NCI-H2081 treated with DMSO at 0.1 percent for 48 hours (cell line): ENCODE measurements at places on chromosomes 7 and 10.

GRCh38 chr7:1693991-1694524, 24.0 kb downstream of the ELFN1 start:
- no peak for DNase-seq

- DNase-seq: no peak
Measured at GRCh38 chr7:42236266-42236975, 588 bp downstream of the GLI3 start.

DNA sequence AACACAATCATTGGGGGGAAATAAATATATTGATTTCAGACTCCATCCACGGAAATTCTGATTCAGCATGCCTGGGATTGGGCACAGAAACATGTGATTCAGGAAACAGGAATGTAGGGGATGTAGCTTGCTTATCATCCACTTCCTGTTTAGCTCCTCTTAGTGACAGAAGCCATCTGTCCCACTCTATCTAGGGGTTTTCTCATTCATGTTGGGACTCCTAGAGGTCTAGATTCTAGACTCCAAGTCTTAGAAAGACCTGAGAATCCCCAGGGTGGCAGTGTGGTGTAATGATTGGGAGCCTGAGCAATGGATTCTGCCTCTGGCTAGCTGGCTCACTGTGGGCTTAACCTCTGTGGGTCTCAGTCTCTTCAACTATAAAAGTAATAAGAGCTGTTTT, 67.9 kb downstream of the CDK1 start:
- DNase-seq: no peak

DNA sequence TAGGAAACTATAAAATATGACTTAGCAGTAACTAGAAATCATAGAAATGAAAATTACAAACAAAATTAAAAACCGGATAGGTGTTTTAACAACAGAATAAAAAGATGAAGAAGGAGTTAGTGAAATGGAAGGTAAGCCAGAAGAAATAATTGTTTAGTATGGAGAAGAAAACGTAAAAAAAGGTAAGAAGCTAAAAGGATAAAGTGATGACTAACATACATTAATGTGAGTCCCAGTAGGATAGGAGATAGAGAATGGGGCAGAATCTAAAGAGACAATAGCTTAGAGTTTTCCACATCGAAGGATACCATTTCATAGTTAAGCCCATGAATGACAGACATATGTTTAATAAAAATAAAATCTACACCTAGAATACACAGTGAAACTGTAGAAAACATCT, 25.3 kb downstream of the GTF2I start:
- DNase-seq: no peak

- DNase-seq: no peak
Measured at GRCh38 chr10:49615721-49616120, 1.9 kb downstream of the CHAT start.

DNA sequence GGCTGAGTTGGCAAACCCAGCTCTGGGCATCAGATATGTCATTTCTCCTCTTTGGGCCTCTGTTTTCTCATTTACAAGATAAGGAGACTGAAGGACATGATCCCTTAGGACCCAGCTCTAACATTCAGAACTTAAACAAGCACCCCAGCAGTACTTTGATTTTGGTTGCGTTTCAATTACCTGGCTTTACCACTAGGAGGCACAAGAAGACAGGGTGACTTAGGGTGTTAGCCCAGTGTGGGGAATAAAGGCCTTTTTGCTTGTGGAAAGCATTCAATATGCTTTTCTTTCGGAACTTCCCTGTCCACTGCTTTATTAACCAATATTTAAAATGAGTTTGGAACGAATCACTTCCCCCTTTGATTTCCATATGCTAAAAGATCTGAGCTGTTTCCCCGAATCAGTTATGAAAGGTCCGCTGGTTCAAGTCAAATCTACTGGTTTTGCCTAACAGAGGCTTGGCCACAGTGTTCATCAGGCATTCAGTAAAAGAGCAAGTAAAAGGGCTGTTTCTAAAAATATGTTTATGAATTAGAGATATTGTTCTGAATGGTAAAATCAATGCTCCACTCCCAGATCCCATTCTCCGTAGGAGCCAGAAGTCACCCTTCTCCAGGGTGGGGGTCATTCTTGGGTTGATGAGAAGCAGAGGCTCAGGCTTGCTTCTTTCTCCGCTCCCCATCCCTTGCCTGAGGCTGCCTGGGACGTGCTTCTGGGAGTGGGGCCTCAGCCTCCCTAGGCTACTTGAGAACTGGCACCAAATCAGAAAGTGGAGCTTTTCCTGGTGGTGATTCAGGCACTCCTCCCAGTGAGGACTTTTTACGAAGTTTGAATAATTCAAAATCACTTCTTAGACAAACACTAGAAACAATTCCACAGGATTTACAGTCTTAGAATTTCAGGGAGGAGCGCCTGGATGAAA, 105.5 kb downstream of the MYOF start:
- DNase-seq: no peak

DNA sequence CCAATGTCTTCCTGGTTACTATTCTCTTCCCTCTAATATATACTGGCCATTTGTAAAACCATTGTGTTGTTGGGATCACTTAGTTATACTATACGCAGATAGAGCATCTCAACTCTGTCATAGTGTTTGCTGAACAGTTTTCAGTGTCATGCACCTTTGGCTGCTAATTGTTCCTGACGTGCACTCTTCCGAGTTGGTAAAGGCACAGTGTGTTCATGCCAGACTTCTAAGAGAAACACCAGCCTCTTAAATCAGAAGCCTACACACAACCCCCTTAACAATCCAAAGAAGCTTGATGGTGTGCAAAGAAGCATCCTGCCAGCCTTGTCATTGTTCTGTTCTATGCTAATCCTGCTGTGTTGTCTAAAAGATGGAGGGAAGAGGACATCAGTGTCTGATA, 131.1 kb downstream of the MAPK8 start:
- no peak for DNase-seq

GRCh38 chr10:27285093-27285492, 44.5 kb upstream of the ACBD5 start:
- DNase-seq: no peak

DNA sequence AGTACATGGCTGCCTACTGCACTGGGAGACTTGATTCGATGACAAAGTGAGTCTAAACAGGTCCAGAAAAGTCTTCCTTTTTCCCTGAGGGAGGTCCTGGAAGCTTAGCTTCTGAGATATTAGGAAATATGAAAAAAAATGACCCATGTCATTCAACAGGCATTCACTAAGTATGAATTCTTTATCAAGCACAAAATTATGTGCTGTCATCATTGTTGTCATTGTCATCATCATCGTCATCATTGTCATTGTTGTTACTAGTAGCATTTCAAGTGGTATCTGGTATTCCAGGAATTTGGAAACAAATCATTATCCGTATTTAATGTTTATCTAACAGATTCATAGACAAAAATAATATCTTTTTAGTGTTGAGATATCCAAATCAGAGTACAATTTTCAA, 49.7 kb upstream of the HECTD2 start:
- DNase-seq: no peak

- no peak for DNase-seq
Measured at GRCh38 chr7:36497775-36498174, 108.1 kb downstream of the ANLN start.

DNA sequence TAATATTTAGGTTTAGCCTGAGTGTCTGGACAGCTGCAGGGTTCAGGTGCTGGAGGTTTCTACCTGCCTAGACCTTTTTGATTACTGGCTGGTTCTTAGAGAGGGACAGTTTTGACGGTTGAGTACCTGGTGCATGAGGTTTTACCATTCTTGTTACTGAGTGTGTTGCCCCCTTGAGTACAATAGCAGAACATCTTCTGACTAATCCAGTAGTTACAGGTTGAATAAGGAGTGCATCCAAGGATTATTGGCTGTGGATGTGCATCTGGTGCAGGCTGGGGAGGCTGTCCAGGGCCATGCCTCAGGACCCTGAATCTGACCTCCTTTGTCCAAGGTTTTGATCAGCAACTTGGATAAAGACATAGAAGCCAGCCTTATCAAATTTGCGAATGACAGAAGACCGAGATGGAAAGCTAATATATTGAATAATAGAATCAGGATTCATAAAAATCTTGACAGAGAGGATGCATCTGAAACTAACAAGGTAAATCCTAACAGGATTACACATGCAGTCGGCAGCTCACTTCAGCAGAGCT, 23.1 kb downstream of the PLPP4 start:
- DNase-seq: no peak

DNA sequence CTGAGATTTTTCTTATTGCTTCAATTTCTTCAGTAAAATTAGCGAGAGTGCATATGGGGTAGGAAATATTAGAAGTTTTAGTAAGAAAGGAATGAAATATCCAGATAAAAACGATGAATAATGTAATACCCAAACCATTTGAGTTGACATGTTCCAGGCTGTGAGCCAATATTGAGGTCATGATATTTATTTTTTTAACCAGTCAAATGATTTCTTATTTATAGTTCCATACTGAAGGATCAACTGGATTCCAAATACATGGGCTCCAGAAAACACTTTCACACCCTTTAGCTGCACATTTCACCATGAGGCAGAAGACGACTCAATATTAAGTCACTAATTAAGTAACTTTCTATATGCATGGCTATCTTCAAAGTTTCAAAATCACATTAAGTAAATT, 312.5 kb downstream of the PPP1R3A start:
- DNase-seq: no peak

GRCh38 chr10:97683556-97684367, 3.3 kb downstream of the AVPI1 start:
- DNase-seq: no peak

GRCh38 chr10:123212640-123213039, 58.4 kb downstream of the BUB3 start:
- no peak for DNase-seq

GRCh38 chr7:2713370-2713769, 25.4 kb downstream of the AMZ1 start:
- DNase-seq: no peak

DNA sequence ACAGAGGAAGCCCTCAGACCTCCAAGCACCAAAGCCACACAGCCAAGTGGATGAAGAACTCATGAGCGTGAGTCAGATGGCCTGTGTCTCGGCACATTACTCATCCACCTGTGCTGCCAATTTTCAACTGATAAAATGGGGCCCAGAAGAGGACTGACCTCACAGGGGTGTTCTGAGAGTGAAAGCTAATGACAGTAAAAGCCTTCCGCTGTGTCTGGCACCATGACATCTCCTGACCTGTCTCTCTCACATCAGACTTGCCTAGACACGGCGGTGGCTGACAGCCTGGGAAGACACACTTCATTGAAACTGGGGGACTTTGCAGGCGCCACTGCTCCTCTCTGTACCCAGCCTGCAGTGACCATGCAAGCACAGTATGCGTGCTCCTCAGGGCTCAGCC, 8.3 kb upstream of the SLC18A3 start:
- no peak for DNase-seq

GRCh38 chr7:43363035-43363791, 219.7 kb upstream of the STK17A start:
- no peak for DNase-seq

DNA sequence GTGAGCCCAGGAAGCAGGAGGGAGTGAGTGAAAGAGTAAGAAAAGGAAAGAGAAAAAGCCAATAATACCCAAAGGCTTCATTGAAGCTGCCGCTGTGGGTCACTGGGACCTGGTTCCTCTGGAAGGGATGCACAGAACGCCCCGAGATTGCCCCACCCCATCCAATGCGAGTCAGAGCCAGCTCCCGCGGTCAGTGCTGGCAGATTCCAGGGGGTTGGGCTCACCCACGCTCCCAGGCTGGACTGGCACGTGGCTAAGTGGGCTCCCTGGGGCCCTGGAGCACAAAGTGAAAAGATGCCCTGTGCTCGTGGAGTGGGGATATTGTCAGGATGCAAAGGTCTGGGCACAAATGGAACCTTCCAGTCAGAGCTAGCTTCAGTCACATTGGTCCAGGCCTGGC, 117.0 kb downstream of the OAT start:
- DNase-seq: no peak

DNA sequence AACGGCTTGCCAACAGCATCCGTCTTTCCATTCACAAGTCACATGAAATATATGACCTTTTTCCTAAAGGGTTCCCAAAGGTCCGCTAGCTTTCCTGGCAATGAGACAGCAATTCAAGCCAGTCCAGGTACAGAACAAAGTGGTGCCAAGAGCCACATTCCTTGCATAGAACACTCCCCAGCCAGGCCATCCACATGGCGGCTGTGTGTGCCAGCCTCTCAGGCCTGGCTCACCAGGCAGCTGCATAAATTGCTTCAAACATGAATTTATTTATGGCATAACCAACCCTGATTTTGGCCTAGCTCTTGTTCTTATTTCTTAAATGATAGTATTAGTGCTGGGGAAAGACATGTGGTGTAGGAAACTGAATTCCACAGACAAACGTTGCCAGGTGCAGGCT, 63.7 kb upstream of the CREB5 start:
- DNase-seq: no peak

GRCh38 chr7:8751557-8752231, 318.3 kb downstream of the NXPH1 start:
- DNase-seq: no peak

DNA sequence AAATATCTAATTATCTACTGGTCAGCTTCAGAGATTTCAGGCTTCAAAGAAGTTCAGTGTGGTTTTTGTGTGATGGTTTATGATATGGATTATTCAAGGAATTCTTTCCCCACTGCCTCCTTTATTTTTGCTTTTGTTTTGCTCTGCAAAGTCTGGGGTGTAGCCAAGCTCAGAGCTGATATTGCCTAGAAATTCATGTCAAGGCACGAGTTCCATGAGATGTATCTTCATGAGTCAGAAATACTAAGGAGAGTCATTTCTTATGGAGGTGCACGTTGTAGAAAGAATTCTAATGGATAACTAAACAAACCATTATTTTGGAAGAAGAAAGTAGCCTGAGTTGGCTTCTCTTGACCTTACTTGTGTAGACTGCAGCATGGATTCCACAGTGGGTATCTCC, 37.4 kb downstream of the VIM start:
- no peak for DNase-seq

DNA sequence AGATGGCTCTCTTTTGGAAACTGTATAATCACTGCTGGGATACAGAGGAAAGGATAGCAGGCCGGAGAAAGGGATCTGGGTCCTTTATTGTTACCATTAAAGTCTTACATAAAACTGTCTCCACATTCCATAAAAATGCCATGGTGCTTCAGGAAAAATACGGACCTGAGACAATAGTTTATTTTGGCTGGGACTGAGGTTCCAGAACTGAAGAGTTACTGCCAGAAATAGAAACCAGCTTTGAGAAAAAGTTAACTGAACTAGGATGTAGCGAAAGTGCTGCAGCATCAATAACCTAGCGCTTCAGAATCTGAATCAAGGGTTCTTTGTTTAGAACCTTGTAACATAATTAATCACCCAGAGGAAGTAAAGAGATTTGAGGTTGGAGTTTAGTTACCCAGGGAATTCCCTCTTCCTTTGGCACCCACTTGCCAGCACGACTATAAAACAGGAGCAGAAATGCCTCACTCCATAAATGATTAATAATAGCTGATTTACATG, 38.0 kb downstream of the MEOX2 start:
- DNase-seq: no peak

GRCh38 chr10:117162093-117163060, 24.3 kb upstream of the VAX1 start:
- no peak for DNase-seq

DNA sequence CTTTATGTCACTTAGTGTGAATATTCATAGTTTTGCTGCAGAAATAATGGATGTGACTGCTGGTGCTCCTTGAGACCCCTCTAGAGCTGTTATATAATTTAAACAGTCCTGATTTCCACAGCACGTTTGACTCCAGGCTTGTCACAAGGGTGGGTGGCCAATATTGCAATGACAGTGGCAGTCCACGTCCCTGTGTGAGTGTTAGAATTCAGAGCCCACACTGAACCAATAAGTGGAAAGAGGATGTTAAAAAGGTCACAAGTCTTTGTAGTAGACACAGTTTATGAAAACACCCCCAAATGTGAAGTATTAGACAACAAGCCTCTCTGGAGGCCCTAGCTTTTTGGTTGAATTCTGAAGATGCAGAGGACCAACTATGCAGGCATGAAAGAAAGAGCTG, 2.0 kb downstream of the PPP1R17 start:
- no peak for DNase-seq
